ENCODE measurements at places on chromosomes 5 and 9.

GRCh38 chr5:10635257-10635866 is 71.5 kb downstream of the ANKRD33B start:
- no peak for DNase-seq

DNA sequence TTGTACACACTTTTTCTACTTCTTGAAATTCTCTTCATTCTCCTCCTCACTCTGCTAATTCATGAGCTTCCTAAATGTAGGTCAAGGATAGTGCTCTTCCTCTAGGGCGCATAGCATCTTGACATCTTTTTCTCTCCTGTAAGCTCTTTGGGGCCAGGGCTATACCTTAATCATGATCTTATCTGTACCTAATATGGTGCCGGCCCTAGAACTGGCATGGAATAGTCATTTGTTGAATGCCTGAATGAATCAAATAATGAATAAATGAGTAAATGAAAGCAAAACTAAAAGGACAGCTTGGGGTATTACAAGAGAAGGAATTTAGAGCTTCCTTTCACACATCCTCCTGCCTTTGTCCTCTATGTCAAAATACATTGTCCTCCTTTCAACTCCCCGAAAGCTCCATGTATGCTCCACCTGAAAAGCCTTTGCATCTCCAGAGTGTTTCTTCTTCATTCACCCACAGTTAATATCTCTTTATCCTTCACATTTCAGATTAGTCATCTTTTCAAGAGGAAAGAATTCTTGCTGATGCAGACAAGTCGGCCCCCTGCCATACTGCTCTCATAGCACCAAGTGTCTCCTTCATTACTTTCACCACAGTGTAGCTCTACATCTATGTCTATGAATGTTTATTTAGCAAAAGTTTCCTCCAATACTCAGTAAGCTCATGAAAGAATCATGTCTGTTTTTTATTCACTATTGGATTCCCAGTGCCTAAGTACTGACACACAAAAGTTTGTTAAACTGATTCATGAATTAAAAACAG is 16.4 kb upstream of the PPP2R2B start:
- DNase-seq: no peak

DNA sequence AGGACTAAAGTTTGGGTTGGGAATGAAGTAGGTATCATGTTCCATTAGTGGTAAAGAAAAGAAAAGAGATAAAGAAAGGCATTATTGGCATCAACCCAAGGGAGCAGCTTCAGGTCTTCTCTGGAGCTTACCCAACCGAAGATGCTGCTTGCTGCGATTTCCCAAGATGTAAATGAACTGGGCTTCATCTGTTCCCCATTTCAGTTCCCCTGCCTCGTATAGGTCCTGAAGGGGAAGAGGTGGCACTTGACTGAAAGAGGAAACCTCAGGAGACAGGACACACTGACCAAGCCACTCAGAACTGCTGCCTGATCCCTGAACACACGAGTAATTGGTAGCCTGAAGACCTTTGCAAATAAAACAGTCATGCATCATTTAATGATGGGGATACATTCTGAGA is 24.6 kb downstream of the ANXA6 start:
- DNase-seq: no peak

- DNase-seq: no peak
These were observed 11.4 kb upstream of the ACOT12 start for GRCh38 chr5:81405126-81405891.

- DNase-seq: no peak
These were observed 428.4 kb upstream of the MPDZ start for GRCh38 chr9:13707612-13708576.

GRCh38 chr5:132776131-132776937 is 705 bp downstream of the SEPTIN8 start:
- DNase-seq: no peak

GRCh38 chr9:87529671-87530070 is 32.0 kb downstream of the DAPK1 start:
- no peak for DNase-seq

GRCh38 chr9:86679909-86680308 is 267.4 kb downstream of the GAS1 start:
- DNase-seq: no peak

DNA sequence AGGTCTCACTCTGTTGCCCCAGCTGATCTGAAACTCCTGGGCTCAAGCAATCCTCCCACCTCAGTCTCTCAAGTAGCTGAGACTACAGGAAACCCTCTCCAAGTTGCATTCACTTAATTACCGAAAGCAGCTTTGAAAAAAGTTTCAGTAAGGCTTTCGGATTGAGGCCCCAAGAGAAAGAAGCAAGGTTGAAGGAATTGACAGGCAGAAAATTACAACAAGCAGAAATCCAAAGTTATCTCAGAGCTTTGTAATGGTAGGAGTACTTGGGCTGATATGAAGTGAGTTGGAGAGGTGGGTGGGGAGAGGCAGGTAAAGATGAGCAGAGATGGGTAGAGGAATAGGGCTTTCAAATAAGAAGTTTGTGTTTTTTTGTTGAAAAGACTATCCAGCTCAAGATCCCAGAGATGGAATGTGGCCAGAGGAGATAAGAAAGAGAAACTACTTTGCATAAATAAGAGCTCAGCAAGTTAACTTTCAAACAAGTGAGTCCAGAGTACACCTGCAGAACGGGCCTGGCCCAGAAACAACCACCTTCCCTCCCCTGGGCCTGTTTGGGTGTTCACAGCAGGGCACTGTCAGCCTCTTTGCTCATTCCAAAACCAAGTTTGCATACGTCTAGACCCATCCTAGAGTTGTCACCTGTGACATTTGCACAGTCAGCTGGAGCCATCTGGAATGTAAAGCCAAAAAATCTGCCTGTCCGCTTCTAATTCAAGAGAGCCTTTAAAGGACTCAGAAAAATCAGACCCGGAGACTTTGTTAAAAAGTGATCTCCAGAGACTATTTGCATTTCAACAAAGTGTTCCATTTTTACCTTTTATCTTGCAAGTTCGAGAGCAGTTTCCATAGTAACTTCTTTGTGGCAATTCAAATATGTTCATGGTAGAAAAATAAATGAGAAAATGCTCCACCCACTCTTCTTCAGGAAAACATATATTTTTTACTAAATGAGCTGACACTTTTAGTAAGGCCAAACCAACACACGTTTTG is 2.2 kb upstream of the CLINT1 start:
- DNase-seq: no peak

- DNase-seq: no peak
These were observed 839 bp downstream of the GABRG2 start for GRCh38 chr5:162068412-162068811.

DNA sequence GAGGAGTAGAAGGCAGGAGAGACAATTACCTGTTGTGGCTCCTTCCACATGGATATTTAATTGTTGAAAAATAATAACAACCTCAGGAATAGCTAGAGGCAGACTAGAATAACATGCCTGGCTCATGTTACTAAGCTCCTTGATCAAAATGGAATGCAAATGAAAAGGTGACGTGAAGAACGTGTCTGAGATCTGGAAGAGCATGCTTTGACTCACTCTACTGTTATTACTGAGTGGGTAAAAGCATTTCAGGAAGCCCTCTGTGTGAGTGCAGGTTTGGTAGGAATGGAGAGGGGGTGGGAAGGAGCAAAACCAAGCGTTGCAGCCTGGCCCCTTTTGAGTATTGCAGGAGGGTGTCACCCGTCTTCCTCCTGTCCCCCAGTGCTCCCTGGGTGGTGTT is 84.8 kb downstream of the EQTN start:
- no peak for DNase-seq
